ENCODE measurements at places on chromosomes 16 and 17. TPM values are rescaled to one million over a fixed set of nuclear protein-coding genes. Genes with fewer than 3 reads are reported as not detected.

The SEPTIN12 gene
- not detected for total RNA-seq

DNA sequence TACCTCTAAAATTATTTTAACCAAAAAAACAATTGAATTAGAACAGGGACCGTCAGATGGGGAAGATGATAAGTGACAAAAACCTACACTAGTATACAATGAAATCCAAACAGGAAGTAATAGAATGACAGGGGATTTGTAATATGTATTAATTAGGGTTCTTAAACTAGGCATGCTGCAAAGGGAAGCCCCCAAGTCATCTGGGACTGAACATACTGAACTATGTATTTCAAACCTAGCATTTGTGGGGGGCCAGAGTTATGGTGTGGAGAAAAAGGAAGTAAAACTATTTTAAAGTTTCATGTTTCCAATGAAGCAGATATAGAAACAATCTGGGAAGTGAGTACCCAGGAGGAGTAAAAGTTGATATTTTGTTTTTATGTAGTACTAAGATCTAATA, 133.2 kb upstream of the HS3ST3A1 start:
- no peak for DNase-seq

The KRT39 gene
- not detected for total RNA-seq

The GAN gene
- total RNA-seq: 8.5 TPM

GRCh38 chr17:50872710-50873424, 6.7 kb upstream of the TOB1 start:
- no peak for DNase-seq

GRCh38 chr17:36095992-36096391, 6.0 kb upstream of the CCL3 start:
- DNase-seq: no peak

The ALOXE3 gene
- total RNA-seq: not detected

DNA sequence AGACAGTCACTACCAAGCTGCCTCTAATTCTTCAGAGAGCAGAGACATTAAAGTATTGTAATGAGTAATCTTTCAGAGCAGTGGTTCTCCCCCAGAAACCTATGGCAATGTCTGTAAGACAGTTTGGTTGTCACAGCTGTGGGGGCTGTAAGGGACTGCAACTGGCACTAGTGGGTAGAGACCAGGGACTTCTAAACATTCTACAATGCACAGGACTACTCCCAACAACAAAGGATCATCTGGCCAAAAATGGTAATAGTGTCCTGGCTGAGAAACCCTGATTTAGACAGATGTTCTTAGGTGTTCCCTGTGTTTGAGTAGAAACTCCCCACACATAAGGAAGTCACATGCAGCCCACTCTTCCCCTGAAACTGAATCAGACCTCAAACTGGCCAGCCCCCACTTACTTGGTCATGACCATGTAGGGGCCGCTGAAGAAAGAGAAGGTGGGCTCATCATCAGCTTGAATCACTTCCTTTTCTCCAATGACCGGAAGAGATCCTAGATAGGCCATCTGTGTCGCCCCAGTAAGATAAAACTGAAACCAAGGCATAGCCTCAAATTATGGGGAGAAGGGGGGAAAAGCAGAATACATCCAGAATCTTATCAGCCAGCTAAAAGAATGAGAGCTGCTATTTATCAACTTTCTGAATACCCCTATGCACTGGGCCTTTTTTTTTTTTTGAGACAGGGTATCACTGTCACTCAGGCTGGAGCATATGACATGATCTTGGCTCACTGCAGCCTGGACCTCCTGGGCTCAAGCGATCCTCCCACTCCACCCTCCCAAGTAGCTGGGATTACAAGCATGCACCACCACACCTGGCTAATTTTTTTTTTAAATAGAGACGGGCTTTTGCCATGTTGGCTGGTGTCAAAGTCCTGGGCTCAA, 75.8 kb downstream of the TEX14 start:
- no peak for DNase-seq

- DNase-seq: no peak
Observed at GRCh38 chr17:82678265-82678891, 20.1 kb downstream of the RAB40B start.

GRCh38 chr16:3012246-3012645, 477 bp upstream of the CLDN9 start:
- no peak for DNase-seq

GRCh38 chr16:23869052-23869451, 33.3 kb downstream of the PRKCB start:
- no peak for DNase-seq

The ACE gene
- total RNA-seq: 4.8 TPM

GRCh38 chr16:84302111-84302954, 7.7 kb downstream of the WFDC1 start:
- no peak for DNase-seq

- DNase-seq: no peak
Observed at GRCh38 chr17:65813306-65813705, 251.9 kb upstream of the AXIN2 start.

The SYT17 gene
- 0.54 TPM for total RNA-seq

GRCh38 chr17:82051776-82052637, at the start of the genes GPS1 and RFNG:
Gene GPS1, plus strand, starts transcription at chr17:82051898. Its CDS starts 34 bp downstream, at chr17:82051932.
Gene RFNG, minus strand, starts transcription at chr17:82051811. Its CDS starts 45 bp downstream, at chr17:82051766.
- DNase-seq: peak; percentile 92

The CPNE2 gene
- 14.6 TPM for total RNA-seq

The NCOR1 gene
- total RNA-seq: 60.7 TPM

GRCh38 chr17:4969047-4969550, 1.5 kb upstream of the SPAG7 start:
- no peak for DNase-seq

- no peak for DNase-seq
Observed at GRCh38 chr17:27264068-27264812, 29.7 kb upstream of the WSB1 start.

- DNase-seq: peak; percentile 33
Observed at GRCh38 chr17:80006339-80006720, 29.3 kb downstream of the TBC1D16 start.

DNA sequence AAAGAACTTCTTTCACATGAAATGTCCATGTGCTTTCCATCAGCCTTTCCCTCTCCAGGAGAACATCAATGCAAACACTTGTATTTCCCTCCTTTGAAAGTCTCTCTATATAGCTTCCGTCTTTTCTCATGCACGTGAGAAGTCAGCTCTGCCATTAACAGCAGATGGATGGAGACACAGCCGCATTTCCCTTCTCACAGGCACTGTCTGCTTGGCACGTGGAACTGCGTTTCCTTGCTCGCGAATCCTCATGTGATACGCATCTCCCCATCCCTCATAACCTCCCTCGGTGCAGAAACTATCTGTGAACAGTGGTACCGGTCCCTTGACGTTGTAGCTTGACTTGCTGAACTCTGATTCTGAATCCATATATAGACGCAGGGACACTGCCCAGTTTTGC, 717.0 kb upstream of the RBFOX1 start:
- DNase-seq: no peak

The DNAAF8 gene
- 1.5 TPM for total RNA-seq

The TMEM132E gene
- not detected for total RNA-seq

All from Right ventricle myocardium inferior (tissue), 1 donor.